ENCODE measurements at places on chromosomes 7 and 10.
A peak's percentile ranks its signal among the peaks of the same experiment; 100 is the strongest.

- DNase-seq = peak; percentile 57
Measured at GRCh38 chr7:81469869-81470723, 299.8 kb downstream of the HGF start.

GRCh38 chr7:157873664-157874063, 536.9 kb downstream of the DNAJB6 start:
- DNase-seq = no peak

DNA sequence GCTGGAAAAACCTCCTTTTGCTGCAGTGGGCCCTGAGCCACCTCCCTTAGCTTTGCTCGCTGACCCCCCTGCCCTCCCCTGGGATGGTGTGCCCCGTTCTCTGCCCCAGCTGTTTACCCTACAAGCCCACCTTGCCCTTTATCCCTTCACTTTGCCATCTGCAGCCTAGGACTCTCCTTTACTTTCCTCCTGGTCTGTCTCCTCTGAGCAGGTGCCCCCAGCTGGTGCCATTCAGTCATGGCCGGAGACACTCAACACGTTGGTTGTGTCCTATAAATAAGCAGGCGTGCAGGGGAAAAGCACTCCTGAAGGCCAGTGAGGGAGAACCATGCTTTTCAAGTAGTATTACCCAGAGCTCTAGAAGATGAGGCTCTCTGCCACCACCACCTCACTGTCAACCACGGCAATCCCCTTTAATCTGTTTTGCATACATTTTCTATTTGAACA, 6.1 kb downstream of the RASSF4 start:
- DNase-seq = no peak

DNA sequence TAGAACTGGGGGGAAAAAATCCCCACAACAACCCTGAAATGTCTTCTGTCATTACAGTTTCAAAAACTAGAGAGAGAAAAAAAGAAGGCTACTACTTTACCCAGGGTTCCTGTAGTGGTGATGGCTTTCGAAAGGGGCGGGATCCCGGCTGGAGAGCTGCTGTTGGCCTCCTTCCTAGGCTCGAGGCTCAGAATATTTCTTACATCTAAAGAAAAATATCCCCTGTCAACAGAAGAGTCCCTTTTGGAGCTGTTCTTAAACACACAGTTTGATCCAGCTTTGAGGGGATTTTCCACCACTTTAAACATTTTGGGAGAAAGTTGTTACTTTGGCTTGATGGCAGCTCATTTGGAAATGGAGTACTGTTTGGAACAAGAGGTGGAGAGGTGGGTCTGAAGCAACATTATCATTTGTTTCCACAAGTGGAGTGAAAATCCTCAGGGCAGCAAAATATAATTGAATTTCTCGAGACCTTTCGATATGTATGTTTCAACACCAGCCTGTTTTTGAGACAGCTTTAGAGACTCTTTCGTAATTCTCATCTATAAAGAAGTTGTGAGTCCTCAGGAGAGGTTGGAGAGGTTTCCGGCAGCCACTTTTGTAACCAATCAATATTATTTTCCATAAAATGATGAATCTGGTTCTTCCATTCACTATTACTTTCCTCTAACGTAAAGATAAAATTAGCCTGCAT, 5.1 kb downstream of the HOXA13 start:
- DNase-seq = no peak

GRCh38 chr7:3636131-3636860, 335.2 kb downstream of the SDK1 start:
- no peak for DNase-seq

DNA sequence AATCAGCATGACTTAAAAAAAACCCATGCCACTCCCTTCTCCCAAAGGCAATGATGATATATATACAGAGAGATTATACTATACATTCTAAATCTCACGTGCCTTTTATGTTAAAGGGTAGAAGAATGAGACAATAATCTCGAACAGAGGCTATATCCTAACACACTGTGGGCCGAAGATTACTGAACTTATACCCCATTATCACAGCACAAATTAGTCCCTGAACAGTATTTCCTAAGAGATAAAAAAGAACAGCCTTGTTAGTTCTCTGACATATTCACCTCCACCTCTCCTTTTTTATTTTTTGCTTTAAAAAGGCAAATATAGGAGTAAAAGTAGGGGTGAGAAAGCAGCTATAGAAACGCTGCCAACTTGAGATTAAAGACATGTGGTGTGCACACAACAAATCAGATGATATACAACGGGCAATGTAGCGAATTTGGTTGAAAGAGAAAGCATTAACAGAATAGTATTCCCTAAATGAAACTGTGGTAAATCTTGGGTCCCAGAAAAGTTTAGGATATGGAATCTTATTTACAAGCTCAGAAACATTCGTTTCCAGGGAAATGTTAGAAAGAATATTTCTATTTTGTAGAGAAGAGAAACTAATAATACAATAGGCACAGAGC, 69.5 kb downstream of the JMJD1C start:
- DNase-seq = no peak

GRCh38 chr7:254337-255037, 35.5 kb upstream of the FOXL3 start:
- no peak for DNase-seq

GRCh38 chr10:132248455-132249225, 59.1 kb downstream of the STK32C start:
- DNase-seq = no peak

DNA sequence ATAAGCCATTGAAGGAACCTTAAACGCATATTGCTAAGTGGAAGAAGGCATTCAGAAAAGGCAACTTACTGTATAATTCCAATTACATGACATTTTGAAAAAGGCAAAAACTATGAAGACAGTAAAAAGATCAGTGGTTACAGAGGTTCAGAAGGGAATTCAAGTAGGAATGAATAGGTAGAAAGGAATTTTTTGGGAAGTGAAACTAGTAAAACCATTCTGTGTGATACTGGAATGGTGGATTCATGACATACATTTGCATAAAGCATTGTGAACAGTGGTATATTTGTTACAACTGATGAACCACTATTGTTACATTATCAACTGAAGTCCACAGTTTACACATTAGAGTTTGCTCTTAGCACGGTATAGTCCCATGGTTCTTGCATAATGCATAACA, 114.2 kb upstream of the GPR22 start:
- DNase-seq = no peak

All from Kasumi-1 (cell line).